ENCODE measurements at places on chromosomes 16 and 17.

- DNase-seq = no peak
Measured at GRCh38 chr17:1169221-1169928, 10.4 kb downstream of the ABR start.

DNA sequence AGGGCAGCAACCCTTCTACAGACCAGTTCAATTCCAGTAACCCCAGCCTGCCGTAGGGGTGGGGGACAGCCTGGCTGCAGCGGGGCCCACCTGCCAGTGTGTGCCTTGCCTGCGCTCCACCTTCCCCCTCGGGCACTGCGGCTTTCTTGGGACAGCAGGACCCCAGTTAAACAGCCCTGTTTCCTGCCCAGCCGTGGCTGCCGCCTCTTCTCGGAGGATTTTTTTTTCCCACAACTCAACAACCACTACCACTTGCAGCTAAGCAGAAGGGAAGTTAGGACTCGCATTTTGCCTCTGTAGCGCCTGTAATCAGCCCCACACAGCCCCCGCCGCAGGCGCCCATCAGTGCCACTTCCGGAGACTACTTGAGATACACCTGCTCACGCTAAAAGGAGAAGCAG, 76.1 kb downstream of the RAI1 start:
- no peak for DNase-seq

DNA sequence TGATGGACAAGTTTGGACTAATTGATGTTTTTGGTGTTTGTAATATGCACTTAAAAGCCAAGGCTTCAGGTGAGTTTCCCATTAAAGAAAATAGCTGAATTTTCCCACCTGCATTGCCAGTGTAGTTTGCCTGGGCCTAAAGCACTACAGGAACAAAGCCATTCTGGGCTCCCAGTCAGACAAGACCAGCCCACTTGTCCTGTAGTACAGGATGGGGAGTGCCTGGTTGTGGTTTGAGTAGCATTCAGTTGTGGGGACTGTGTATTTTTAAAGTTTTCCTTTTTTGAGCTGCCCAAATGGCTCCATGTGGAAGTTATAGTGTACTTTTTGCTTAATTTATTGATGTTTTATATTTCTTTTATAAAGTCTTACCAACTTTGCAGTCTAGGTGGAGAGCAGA, 91.7 kb downstream of the TANGO6 start:
- DNase-seq = no peak

DNA sequence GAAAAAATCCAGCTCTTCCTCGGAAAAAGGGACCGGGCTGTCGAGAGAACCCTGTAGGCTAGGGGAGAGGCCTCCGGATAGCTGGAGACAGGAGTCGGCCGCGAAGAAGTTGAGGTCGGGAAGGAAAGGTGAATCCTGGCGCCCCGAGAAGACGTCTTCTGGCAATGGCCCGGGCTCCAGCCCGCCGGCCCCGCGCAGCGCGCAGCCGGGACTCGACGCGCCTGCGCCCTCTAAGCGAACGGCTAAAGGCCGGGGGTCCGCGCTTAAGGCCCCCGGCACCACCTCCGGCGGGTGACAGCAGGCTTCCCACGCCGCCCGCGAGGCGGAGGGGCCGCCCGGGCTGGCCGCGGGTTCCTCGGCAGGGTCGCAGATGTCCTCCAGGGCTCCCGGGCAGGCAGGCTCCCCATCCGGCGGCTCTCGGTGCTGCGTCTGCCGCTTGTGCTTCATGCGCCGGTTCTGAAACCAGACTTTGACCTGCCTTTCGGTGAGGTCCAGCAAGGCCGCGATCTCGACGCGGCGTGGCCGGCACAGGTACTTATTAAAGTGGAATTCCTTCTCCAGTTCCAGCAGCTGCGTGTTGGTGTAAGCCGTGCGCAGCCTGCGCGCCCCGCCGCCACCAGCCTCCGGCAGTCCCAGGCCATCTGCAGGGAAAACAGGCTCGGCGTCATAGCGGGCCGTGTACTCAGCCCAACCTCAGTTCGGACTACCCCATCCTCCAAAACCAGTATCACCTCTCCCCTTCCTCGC, 1.6 kb downstream of the HOXB2 start:
- DNase-seq = no peak

DNA sequence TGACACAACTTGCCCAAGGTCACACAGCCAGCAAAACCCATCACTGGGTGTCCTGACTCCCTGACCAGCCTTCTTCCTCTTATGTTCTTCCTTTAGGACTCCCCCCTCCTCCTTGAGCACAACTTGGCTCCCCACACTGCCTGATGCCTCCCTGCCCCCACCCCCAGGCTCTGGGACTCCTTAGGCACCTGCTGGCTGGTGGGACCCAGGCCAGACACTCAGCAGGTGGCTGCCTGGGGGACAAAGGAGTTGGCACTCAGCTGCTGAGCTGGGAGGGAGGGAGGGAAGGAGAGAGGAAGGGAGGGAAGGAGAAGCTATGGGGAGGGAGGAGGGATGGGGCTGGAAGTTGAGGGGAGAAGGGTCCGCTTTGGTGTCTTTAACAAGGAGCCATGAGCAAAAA, 8.0 kb downstream of the SEZ6 start:
- no peak for DNase-seq

DNA sequence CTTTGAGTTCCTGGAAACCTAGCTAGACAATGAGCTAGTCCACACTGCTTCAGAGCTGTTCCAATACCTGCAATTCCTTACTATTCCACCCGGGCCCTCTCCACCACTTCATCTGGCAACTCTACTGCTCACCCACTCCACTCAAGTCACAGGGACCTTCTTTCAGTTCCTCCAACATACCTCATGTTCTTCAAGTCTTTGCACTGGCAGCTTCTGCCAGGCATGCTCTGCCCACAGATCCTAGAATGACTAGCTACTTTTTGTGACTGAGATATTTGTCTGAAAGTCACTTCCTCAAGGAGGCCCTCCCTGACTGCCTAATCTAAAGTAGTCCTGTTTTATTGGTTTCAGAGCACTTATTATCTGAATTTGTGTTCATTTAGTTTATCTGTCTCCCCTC, 86.4 kb downstream of the TEX14 start:
- DNase-seq = no peak

GRCh38 chr17:63976702-63977101, 4.0 kb upstream of the SCN4A start:
- DNase-seq = no peak

DNA sequence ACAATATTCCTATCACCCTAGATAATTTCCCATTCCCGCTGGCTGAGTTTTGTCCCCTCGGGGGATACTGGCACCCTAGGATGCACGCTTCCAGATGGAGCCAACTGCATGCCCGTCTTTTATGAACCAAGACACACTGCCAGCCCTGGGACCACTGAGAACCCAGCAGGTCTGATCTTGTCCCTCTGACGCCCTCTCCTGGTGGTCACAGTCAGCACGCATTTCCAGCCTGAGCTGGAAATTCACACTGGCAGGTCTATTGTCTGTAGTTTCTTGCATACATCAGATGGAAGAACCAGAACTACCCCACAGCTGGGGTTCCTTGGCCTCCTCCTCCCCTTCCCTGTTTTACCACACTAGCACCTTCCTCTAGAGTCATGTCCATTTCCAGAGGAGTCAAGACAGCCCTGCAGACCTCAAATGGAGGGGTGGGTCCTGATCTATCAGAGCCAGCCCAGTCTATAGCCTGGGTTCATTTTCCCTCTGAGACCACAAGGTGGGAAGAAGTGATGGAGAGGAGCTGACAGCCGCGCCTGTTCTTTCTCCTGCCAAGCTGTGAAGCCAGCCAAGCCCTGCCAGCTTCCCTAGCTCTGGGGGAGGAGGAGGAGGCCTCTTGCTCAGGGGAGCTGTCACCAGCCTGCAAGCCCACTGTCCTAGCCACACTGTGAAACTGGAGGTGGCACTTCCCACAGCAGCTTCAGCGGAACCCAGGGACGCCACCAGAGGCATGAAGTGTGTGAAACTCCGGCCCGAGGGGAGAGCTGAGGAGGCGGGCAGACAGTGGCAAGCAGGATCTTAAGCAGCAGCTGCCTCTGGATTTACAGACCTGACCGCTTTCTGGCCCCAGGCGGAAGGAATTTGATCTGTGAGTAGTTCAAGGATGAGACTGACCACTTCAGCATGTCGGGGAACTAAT, 29.3 kb downstream of the MXRA7 start:
- DNase-seq = no peak

GRCh38 chr16:67858500-67858899, 11.0 kb upstream of the CENPT start:
- DNase-seq = no peak

GRCh38 chr17:38341035-38341721, 2.6 kb downstream of the GPR179 start:
- no peak for DNase-seq

DNA sequence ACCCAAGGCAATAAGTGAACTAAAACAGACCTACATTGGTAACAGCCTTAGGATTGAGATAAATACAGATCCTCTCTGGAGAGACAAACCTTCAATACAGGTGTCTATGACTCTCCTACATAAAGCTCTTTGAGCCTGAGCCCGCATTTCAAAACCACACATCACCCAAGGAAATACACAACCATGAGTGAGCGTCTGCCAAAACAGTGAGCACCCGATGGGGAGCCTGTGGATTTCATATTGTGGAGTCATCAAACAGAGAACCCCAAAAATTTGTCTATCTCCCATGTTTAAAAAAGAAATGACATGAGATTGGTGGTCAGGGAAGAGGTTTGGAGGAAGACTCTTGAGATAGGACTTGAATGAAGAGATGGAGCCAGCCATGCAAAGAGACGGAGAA, 102.2 kb upstream of the LHX1 start:
- DNase-seq = no peak

Measured in GM12864 (cell line).